ENCODE measurements at places on chromosomes 1 and 21.

DNA sequence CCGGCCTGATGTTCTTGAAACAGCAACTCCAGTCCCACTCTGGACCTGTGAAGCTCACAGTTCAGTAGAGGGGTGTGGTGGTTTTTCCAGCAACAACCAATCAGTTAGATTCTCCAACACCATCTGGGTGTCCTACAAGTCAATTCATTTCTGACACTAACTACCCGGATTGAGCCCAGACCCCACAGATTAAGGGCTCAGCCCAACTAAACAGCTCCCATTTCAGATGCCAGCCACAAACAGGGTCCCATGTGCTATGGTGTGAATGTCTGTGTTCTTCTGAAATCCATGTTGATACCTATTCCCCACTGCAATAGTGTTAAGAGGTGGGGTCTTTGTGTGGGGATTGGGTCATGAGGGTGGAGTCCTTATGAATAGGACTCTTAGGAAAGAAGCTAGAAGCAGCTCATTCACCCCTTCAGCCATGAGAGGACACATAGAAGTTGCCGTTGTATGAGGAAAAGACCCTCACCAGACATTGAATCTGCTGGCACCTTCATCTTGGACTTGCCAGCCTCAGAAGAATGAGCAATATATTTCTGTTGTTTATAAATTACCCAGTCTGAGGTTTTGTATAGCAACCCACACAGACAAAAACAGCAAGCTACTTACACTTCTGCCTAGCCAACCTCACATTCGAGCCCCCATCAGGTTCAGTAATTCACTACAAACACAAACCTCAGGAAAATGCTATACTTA, 53.6 kb downstream of the IRF2BP2 start:
- no peak overlapping the region for H3K27ac ChIP-seq
- no peaks in the 10 kb centered on the region for H3K27me3 ChIP-seq
- no peak for DNase-seq
- no peaks in the 10 kb centered on the region for H3K4me1 ChIP-seq

- H3K27me3 ChIP-seq = no peaks in the 10 kb centered on the region
- H3K36me3 ChIP-seq = no peaks in the 10 kb centered on the region
- no peak overlapping the region for H3K27ac ChIP-seq
- H3K4me1 ChIP-seq = peaks cover 25% of the 10 kb centered on the region
- H3K4me3 ChIP-seq = no peak overlapping the region
- DNase-seq = no peak
Observed at GRCh38 chr1:77757066-77757584, 2.5 kb downstream of the USP33 start.

DNA sequence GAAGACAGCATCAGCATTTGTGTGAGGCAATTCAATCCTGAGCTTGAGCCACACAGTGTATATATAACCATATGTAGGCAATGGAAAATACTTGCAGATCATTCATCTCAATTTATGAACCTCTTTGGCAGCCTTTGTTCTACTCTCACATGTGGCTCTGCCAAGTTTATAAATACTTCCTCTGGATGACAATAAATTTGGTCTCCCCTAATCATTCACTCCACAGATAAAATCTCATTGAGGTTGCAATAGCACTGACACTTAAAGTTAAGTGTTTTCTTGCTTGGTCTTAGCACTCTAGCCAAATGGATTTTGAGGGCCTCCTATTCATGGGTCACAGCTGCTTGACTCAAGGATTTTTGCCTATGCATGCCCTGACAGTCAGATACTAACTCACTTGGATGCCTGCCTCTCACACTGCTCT, 136.6 kb upstream of the VANGL1 start:
- no peaks in the 10 kb centered on the region for H3K4me1 ChIP-seq
- H3K36me3 ChIP-seq = no peaks in the 10 kb centered on the region
- no peak for DNase-seq
- no peak overlapping the region for H3K27ac ChIP-seq
- no peak overlapping the region for H3K4me3 ChIP-seq

GRCh38 chr1:116268211-116268610, 104.8 kb upstream of the ATP1A1 start:
- no peak overlapping the region for H3K27ac ChIP-seq
- no peaks in the 10 kb centered on the region for H3K36me3 ChIP-seq
- H3K4me1 ChIP-seq = no peaks in the 10 kb centered on the region
- no peak overlapping the region for H3K4me3 ChIP-seq
- H3K27me3 ChIP-seq = no peaks in the 10 kb centered on the region

GRCh38 chr1:203048086-203048485, 21.8 kb downstream of the PPFIA4 start:
- H3K4me1 ChIP-seq = peaks cover 3% of the 10 kb centered on the region
- no peaks in the 10 kb centered on the region for H3K36me3 ChIP-seq
- H3K4me3 ChIP-seq = no peak overlapping the region

- peaks cover 32% of the 10 kb centered on the region for H3K27me3 ChIP-seq
- DNase-seq = no peak
- no peak overlapping the region for H3K4me3 ChIP-seq
Observed at GRCh38 chr1:152577168-152577567, 3.1 kb downstream of the LCE3D start.

Measured in stimulated activated naive B cell treated with anti-CD40 and anti-IgM and Interleukin-4, amounts not matched to agents 10 μg/mL and 1 μg/mL and 100 μg/mL, for 72 hours (primary cell).